ENCODE measurements at places on chromosomes 5 and 9. TPM values are rescaled to one million over a fixed set of nuclear protein-coding genes. Genes with fewer than 3 reads are reported as not detected.

DNA sequence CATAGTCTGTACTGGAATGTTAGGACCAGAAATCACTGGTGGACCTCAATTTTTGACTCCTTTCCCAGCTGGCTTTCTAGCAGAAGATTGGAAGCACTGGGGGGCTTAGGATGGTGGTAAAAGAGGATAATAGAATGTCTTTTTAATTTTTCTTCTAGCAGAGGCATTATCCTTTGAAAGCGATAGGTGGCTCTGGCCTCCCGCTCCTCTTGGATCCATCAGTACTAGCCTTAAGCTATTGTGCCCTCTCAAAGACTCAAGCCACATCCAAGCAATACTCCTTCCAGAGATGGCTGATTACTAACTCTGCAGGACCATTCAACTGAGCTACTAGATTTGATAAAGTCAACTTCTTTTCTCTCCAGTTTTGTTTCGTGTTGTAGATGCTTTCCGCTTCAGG lies 610.6 kb downstream of the CDH12 start:
- DNase-seq, result peak; percentile 26

PPP3R2 gene
- not detected for polyA plus RNA-seq

GPR151 gene
- polyA plus RNA-seq, result not detected

GRCh38 chr9:21023861-21024260 lies 7.6 kb downstream of the HACD4 start:
- DNase-seq, result no peak

DNA sequence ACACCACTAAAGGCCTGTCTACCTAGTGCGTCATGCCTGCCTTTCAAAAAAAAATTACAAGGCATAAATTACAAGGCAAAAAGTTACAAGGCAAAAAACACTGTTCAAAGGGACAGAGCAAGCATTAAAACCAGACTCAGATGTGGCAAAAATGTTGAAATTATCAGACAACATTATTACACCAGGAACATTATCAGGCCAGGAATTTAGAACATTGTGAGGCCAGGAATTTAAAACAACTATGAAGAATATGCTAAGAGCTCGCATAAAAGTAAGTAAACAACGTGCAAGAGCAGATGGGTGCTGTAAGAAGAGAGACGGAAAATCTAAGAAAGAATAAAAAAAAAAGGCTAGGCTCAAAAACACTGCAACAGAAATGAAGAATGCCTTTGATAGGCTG lies 18.2 kb upstream of the MLANA start:
- DNase-seq, result no peak

DNA sequence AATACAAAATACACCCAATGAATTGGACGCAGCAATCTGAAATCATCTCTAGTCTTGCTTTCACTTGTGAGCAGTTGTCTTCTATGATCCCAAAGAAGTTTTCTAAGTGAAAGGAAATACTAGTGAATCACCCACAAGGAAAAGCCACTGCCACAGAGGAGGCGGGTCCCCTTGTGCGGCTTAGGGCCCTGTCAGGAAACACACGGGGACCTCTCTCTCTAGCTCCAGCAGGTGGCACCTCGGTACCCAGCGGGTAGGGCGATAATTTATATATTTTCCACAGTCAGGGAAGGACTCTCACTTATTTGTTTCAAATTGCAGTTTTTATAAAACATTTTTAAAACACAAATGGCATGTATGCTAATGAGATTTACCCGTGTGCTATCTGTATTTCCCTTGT lies 417.1 kb downstream of the KDM4C start:
- DNase-seq, result no peak

GRCh38 chr9:88777498-88778312 lies 213.6 kb upstream of the S1PR3 start:
- DNase-seq, result no peak

- no peak for DNase-seq
Observed at GRCh38 chr5:112570708-112571444, 151.8 kb upstream of the EPB41L4A start.

DIPK1B gene
- polyA plus RNA-seq, result 0.15 TPM

DNA sequence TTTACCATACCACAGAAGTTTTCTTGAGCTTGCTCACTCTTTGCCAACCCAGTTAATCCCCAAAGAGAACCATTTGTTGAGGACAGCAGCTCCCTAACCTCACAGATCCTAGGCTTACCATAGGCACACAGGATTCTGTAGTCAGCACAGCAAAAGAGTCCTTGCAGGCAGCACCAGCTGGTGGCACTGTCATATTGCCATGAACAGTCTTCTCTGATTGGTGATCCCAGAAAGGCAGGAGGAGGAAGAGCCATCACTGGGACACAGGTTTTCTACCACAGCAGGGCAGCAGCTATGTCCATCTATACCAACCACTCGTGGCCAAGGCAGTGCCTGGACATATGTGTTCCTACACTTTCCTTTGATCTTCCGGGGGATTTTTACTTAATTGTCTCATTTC lies 297.1 kb upstream of the CD180 start:
- DNase-seq, result peak; percentile 30

DNA sequence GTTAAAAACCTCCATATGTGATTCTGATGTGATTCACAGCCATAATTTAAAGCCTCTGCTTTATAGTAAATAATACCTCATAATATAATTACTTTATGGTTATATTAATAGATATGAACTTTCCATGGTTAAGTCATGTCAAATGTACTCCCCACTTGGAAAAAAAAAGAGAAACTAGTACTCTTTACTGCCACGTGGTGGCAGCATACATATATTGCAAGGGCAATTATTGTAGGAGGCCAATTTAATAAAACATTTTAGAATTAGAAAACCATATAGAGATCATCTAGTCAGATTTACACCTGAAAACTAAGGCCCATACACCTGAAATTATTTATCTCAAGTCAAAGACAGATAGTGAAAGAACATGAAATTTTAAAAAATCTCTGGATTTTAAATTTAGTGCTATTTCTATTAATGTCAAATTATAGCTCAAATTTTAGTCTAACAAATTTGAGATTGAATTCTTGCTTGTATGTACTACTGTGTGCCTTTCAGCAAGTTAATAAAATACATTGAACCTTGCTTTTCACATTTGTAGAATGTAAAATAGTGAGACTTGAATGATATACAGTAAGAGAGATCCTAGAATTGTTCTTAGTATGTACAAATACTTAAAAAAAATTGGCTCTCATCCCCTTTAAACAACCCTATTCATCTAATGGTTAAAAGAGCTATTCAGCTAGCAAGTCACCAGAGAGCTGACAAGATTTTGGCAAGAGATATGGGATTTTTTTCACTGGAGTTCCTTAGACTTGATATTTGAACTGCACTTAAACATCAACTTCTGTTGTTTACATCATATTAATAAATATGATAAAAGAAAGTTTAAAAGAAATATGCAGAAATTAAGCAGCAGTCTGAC lies 603.8 kb downstream of the TLE4 start:
- DNase-seq, result peak; percentile 69

CYLC2 gene
- not detected for polyA plus RNA-seq

NR2F1-AS1 gene
- 33.7 TPM for polyA plus RNA-seq

PCDHA1 gene
- polyA plus RNA-seq, result not detected

- DNase-seq, result no peak
Observed at GRCh38 chr9:23743036-23743435, 83.0 kb downstream of the ELAVL2 start.

- no peak for DNase-seq
Observed at GRCh38 chr5:67098656-67099055, 97.9 kb downstream of the CD180 start.

DNA sequence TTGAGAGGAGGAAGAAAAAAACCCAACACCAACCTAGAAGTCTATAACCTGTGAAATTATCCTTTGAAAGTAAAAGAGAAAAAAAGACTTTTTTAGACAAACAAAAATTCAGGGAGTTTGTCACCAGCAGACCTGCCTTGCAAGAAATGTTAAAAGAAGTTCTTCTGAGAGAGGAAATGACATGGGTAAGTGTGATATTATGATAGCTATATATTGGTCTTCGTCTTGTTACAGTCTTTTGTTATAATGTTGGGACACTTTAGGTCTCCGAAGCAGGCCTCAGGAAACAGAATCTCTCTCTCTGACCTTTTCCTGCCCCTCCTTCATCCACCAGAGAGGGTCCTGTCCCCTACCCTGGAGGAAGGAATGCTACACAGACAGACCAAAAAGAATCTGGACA lies 16.6 kb upstream of the MLANA start:
- no peak for DNase-seq

- no peak for DNase-seq
Observed at GRCh38 chr9:87502391-87503221, 4.9 kb downstream of the DAPK1 start.

SNCB gene
- polyA plus RNA-seq, result not detected

DNA sequence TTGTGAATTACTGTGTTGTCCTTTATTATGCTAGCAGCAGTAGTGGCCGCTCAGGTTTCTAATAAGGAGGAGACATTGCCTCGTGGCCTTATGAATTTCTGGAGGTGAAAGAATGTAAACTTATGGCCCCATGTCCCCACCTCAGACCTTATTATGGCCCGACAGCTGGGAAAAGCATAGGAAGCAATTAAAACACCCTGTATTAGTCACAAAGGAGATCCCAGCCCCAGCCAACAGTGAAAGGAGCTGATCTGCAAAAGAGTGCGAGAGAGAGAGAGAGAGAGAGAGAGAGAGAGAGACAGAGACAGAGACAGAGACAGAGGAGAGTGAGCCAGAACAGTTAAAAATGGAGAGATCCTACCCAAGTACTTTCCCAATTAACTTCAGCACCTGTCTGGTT lies 269.3 kb downstream of the DMRT2 start:
- DNase-seq, result no peak

GRCh38 chr5:14492331-14492964 lies 89.1 kb upstream of the OTULINL start:
- DNase-seq, result no peak

- DNase-seq, result no peak
Observed at GRCh38 chr5:181163487-181164075, 16.2 kb downstream of the OR2V2 start.

DNA sequence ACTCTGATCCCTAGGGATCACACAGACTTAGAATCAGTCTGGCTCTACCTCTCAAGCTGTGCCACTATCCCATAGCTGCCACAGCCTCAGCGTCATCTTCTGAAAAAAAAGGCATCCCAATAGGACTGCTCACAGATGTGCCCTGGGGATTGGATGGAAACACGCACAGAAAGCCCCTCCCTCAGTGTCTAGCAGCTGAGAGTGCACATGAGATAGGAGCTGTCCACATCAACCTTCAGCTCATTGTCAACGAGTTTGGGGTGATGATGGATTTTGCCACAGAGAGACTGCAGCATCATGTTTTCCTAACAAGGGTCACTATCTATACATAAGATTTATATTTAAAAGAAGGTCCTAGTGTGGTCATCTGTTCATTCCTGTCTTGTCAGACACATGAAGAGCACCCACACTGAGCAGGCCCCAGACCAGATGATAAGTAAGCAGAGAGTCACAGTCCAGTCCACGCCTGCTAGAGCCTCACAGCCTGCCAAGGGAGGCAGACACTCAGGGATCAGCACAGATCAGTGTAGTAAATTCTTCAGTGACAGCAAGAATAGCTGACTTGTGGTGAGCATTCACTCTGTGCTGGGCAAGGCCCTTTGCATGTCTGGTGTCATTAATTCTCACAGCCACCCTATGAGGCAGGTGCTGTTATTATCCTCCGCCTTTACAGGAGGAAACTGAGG lies 25.8 kb downstream of the AFAP1L1 start:
- no peak for DNase-seq

DNA sequence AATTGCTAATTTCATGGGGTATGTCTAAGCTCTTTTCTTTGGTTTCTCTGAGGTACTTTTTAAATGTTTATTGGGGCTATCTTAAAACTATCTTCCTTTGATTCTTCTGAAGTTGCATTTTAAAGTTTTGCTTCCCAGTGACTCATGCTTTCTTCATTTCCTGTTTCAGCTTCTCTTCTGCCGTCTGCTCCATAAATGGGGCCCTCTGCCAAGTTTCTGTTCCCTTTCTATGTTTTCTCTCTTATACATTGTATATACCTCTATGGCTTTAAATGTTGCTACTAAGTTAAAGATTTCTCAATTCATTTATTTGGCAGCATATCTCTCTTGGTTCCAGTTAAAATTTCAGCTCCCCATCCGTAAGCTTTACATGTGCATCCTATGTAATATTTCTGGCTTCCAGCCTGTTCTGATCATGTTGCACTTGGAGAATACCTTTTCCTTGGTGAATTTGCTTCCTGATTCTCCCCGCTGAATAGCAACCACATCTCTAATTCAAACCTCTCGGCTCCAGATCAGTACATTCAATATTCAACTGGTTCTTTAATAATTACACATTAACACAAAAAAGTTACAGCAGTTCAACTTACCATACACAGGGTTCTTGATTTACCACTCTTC lies 125.3 kb downstream of the ST8SIA4 start:
- DNase-seq, result peak; percentile 86

DNA sequence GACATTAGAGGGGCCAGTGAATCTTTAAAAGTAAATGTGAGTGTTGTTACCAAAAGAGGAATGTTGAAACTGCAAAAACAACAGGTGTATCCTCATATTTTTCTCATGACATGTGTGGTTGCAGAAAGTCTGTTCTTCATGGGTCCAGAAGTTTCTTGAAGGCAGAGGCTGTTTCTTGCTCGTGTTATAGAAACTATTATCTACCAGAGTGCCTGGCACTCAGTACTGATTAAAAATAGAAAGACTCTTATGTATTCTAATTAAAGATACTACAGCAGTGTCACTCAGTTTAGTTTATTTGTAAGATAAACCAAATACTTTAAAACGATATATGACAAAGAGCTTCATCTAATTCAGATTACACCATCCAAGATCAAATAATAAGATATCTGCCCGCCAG lies 1864.2 kb upstream of the WWC1 start:
- DNase-seq, result no peak

GRCh38 chr9:83220730-83221129 lies 157.8 kb upstream of the RASEF start:
- peak; percentile 84 for DNase-seq

SPAAR gene
- 0.39 TPM for polyA plus RNA-seq

FGF18 gene
- 0.09 TPM for polyA plus RNA-seq

ANKRD20A1 gene
- not detected for polyA plus RNA-seq

- no peak for DNase-seq
Observed at GRCh38 chr5:135826994-135827671, 7.3 kb upstream of the SLC25A48 start.

LCN15 gene
- not detected for polyA plus RNA-seq

WHRN gene
- polyA plus RNA-seq, result 1.5 TPM

GRCh38 chr5:13464532-13465193 lies 479.8 kb downstream of the DNAH5 start:
- no peak for DNase-seq

COL15A1 gene
- 8.8 TPM for polyA plus RNA-seq

- no peak for DNase-seq
Observed at GRCh38 chr9:84921175-84921574, 251.6 kb downstream of the NTRK2 start.

DNA sequence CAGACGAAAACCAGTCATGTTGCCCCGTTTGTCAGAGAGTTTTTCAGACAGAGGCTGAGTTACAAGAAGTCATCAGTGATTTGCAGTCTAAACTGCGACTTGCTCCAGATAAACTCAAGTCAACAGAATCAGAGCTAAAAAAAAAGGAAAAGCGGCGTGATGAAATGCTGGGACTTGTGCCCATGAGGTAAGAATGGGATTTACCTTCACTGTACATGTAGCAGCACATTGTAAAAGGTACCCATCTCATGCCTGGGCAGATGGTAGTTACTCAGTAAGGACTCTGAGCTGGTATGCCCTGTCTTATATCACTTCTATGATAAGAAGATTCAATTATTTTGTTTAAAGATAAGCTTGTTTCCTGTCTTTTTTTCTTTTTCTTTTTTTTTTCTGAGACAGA lies 38.8 kb downstream of the RAD50 start:
- DNase-seq, result no peak

Data from GM23248 (cell line).